ENCODE measurements at places on chromosomes 7 and 10. TPM values are rescaled to one million over a fixed set of nuclear protein-coding genes. Genes with fewer than 3 reads are reported as not detected.

Gene SUN3
- total RNA-seq: not detected

Gene MYPN
- total RNA-seq: not detected

Gene COBL
- total RNA-seq: not detected

Gene PDZD7
- 0.31 TPM for total RNA-seq

Gene HTR7
- not detected for total RNA-seq

Gene ENTPD1
- 7.1 TPM for total RNA-seq

Gene POU6F2
- total RNA-seq: not detected

Gene TEX47
- not detected for total RNA-seq

Gene IL2RA
- 1,224 TPM for total RNA-seq

Gene OR2A42
- total RNA-seq: not detected

Gene AGR3
- not detected for total RNA-seq

Gene LAMB1
- total RNA-seq: not detected

Gene DEPP1
- total RNA-seq: 0.11 TPM

Gene CTAGE4
- total RNA-seq: 1.4 TPM

Gene CALY
- 1.3 TPM for total RNA-seq

Gene FAM200A
- 8.4 TPM for total RNA-seq

Gene PHKG1
- total RNA-seq: 1.2 TPM

Gene SLIT1
- total RNA-seq: not detected

- H3K27ac ChIP-seq: no peak overlapping the region
- no peaks in the 10 kb centered on the region for H3K4me1 ChIP-seq
- no peak for DNase-seq
- H3K27me3 ChIP-seq: no peaks in the 10 kb centered on the region
Measured at GRCh38 chr7:18552943-18553604, 57.5 kb downstream of the HDAC9 start.

- H3K4me3 ChIP-seq: no peak overlapping the region
- no peaks in the 10 kb centered on the region for H3K27me3 ChIP-seq
- H3K4me1 ChIP-seq: peaks cover 14% of the 10 kb centered on the region
- no peak overlapping the region for H3K27ac ChIP-seq
Measured at GRCh38 chr10:104589871-104590270, 51.2 kb upstream of the SORCS3 start.

DNA sequence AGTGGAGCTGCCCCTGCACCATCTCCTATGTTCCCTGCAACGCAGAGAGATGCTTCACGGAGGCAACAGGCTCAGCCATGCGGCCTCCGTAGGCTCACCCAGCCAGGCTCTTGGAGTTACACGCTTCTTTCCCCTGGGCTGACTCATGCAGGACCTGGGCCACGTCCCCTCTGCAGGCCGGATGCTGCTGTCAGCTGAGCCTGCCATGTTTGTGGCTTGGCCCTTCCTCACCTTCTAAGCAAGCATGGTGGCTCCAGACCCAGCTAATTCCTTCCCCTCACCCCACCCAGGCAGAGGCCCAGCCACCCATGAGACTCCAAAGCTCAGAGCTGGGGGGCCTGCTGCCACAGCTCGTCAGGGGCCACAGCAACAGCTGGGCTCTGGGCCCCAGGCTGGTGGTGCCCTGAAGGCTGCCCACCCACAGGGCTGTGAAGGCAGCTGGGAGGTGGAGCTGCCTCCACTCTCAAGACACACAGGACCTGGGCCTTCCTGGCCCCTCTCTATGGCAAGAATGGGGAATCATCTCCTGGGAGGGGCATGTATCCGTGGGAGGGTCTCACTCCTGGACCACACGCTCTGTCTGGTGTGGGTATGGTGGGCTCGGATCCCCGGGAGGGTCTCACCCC lies 219.6 kb downstream of the ELFN1 start:
- H3K36me3 ChIP-seq: peaks cover 21% of the 10 kb centered on the region
- H3K4me1 ChIP-seq: peaks cover 5% of the 10 kb centered on the region

DNA sequence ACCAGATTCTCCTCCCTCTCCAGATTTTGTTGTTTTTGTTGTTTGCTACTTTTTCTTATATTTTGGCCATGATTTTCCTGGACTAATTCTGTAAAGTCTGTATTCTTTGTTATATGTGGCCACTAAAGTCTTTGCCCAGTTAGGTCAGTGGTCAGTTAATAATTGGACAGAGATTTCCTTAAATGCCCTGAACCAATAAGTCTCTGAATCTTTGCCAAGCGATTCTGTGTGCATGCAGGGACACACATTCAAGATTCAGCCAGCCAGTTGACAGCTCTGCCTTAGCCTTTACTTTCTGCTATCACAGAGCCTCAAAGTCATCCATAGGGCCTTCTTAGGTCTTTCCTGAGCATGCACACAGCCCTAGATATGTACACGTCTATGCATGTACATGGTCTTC lies 11.0 kb upstream of the COL17A1 start:
- H3K27ac ChIP-seq: no peak overlapping the region
- no peak for DNase-seq
- H3K27me3 ChIP-seq: no peaks in the 10 kb centered on the region
- H3K36me3 ChIP-seq: no peaks in the 10 kb centered on the region
- H3K4me3 ChIP-seq: no peak overlapping the region

DNA sequence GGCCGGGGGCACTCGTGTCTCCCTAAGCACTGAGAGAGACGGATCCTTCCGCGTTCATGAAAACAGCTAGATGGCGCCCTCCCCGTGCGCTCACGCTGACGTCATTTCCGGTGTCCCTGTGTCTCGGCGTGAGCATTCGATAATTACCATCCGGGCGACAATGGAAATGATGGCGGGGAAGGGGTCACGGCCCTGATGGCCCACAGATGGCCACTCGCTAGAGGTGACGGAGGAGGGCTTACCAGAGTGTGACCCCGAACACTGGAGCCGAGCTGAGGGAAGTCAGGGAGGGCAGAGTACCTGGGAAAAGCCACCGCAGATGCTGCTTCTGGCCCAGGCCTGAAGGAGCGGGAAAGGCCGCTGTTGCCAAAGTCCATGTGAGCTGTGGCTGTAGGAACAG lies 222.9 kb downstream of the TCERG1L start:
- H3K4me1 ChIP-seq: peaks cover 14% of the 10 kb centered on the region
- H3K4me3 ChIP-seq: no peak overlapping the region
- no peaks in the 10 kb centered on the region for H3K36me3 ChIP-seq

DNA sequence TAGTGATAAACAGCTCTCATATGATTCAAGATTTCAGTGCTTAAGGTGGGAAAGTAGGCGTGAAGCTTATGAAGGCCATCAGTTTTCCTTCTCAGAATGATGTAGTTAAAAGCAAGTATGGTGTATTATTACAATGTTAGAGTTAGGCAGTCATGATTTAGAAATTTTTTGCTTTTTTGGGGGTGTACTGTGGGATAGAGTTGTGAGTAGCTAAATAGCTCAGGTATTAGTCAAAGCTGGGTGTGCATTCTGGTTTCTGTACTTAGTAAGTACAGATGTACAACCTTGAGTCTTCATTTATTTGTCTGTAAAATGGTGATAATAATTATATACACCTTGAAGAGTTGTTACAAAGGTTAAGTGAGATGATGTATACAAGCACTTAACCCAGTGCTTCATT lies 52.2 kb downstream of the R3HCC1L start:
- no peaks in the 10 kb centered on the region for H3K36me3 ChIP-seq
- H3K27me3 ChIP-seq: no peaks in the 10 kb centered on the region
- H3K4me3 ChIP-seq: no peak overlapping the region
- peaks cover 8% of the 10 kb centered on the region for H3K4me1 ChIP-seq
- H3K27ac ChIP-seq: no peak overlapping the region

DNA sequence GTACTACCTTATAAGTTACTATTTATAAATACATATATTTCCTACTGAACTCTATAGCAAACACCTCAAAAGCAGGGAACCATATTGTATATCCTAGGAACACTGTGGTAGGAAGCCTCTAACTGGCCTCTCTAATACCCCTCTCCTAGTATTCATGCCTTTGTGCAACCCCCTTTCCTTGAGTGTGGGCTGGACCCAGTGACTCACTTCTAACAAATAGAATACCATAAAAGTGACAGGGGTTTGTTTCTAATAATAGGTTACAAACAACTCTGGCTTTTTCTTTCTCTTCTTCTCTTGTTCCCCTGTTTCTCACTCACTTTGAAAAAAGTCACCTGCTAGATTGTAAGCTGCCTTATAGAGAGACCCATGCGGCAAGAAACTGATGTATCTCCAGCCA lies 51.6 kb upstream of the MACC1 start:
- H3K36me3 ChIP-seq: no peaks in the 10 kb centered on the region
- H3K4me1 ChIP-seq: no peaks in the 10 kb centered on the region
- H3K27ac ChIP-seq: no peak overlapping the region

GRCh38 chr7:20232848-20233247 lies 15.7 kb upstream of the MACC1 start:
- H3K36me3 ChIP-seq: no peaks in the 10 kb centered on the region
- H3K27me3 ChIP-seq: no peaks in the 10 kb centered on the region
- DNase-seq: no peak
- H3K4me3 ChIP-seq: no peak overlapping the region

DNA sequence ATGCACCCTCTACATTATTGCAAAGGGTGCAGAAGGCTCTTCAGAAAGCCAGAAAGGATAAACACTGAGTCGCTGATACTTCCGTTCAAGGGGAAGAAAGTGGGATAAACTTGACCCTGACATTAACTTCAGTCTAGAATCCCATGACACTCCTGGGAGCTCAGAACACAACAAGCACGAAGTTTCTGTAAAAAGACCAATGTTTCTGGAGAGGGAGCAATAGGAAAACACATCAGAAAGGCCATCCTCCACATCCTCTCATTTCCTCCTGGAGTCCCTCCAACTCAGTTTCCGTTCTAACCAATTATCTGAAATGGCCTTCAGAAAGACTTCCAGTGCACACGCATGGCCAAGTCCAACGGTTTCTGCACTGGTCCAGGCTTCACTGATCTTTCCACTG lies 113.5 kb downstream of the SORBS1 start:
- no peak overlapping the region for H3K27ac ChIP-seq
- H3K27me3 ChIP-seq: no peaks in the 10 kb centered on the region
- no peak overlapping the region for H3K4me3 ChIP-seq
- no peak for DNase-seq

GRCh38 chr10:16649757-16650156 lies 128.1 kb upstream of the C1QL3 start:
- no peaks in the 10 kb centered on the region for H3K36me3 ChIP-seq
- no peak overlapping the region for H3K27ac ChIP-seq
- no peaks in the 10 kb centered on the region for H3K4me1 ChIP-seq
- no peaks in the 10 kb centered on the region for H3K27me3 ChIP-seq
- no peak for DNase-seq
- H3K4me3 ChIP-seq: no peak overlapping the region

GRCh38 chr7:65980478-65981250 lies 1.3 kb downstream of the GUSB start:
- H3K27ac ChIP-seq: peak overlapping the region; percentile 67
- peaks cover 18% of the 10 kb centered on the region for H3K4me1 ChIP-seq
- H3K4me3 ChIP-seq: peak overlapping the region; percentile 83
- DNase-seq: peak; percentile 34

- H3K4me1 ChIP-seq: no peaks in the 10 kb centered on the region
- no peaks in the 10 kb centered on the region for H3K36me3 ChIP-seq
- H3K27me3 ChIP-seq: no peaks in the 10 kb centered on the region
- no peak for DNase-seq
- H3K27ac ChIP-seq: no peak overlapping the region
- H3K4me3 ChIP-seq: no peak overlapping the region
Measured at GRCh38 chr10:12944931-12945330, 56.6 kb downstream of the CCDC3 start.

- no peaks in the 10 kb centered on the region for H3K27me3 ChIP-seq
- H3K4me1 ChIP-seq: no peaks in the 10 kb centered on the region
- DNase-seq: no peak
- H3K4me3 ChIP-seq: no peak overlapping the region
- H3K27ac ChIP-seq: no peak overlapping the region
Measured at GRCh38 chr10:129761981-129762956, 201.8 kb downstream of the EBF3 start.

GRCh38 chr10:88121361-88121760 lies 257.9 kb downstream of the PTEN start:
- DNase-seq: no peak
- no peaks in the 10 kb centered on the region for H3K36me3 ChIP-seq
- H3K27ac ChIP-seq: no peak overlapping the region
- H3K4me1 ChIP-seq: peaks cover 21% of the 10 kb centered on the region
- H3K4me3 ChIP-seq: no peak overlapping the region

DNA sequence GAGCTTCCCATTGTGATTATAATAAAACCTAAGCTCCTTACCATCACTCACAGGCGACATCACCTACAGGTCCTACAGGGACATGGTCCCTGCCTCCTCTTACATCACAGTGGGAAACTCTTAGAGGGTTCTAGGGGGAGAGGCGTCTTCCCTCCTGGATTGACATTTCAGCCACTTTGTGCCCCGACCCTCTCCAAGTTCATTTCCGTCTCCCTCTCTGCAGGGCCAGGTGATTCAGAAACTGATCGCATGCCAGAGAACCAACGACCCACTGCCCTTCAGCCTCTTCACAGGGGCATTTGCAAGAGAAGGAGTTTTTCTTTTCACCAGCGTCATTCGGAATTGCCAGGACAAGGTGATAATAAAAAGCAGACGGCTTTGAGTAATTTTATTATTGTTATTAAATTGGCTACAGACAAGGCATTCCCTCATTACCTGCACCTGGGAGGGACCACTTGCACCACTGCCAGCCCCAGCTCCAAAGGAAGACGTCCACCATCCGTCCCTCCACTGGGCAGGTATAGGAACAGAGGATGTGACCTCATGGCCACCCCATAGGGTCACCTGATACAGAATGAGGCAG lies 85.8 kb upstream of the CUX1 start:
- no peaks in the 10 kb centered on the region for H3K4me1 ChIP-seq
- H3K4me3 ChIP-seq: no peak overlapping the region
- no peaks in the 10 kb centered on the region for H3K36me3 ChIP-seq
- no peak overlapping the region for H3K27ac ChIP-seq
- DNase-seq: no peak

- no peaks in the 10 kb centered on the region for H3K27me3 ChIP-seq
- no peaks in the 10 kb centered on the region for H3K36me3 ChIP-seq
- no peak overlapping the region for H3K4me3 ChIP-seq
- no peak for DNase-seq
Measured at GRCh38 chr10:69051303-69051702, 36.6 kb upstream of the SRGN start.

DNA sequence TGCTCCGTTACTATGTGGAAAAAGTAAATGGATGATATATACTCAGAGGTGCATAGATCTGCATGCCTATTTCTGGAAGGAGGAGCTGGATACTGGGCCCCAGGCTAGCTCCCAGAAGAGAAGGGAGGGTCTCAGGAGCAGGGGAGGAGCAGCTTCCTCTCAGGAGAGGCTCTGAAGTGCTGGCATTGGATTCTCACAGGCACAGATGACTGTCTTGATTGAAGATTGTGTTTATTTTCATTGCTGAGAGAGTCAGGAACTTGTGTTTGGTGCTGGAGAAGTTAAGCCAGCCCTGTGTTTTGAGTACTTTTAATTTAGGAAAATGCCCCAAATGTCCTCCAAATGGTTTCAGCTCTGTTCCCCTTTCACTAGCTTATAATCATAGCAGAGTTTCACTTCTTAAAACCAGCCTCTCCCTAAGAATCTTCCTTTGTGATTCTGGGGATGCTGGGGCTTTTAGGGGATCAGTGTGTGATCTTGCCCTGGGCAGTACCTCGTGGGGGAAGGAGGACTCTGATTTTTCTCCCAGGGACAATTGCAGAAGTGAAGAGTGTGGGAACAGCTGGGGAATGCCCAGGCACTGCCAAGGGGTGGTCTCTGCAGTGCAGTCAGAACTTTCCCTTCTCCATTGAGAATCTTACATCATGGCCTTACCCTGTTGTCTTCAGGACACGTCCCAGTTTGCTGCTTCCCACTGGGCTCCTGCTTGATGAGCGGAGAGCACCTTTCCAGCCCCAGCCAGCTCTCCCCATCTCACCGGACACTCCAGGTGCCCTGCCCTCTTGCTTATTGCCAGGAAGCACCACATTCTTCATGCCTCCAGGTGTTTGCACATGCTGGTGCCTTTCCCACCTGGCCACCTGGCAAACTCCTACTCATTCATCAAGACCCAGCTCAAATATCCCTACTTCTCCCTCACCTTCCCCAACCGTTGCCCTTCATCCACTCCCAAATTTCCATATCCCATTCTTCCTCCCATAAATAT lies 102.8 kb downstream of the ARHGAP22 start:
- no peaks in the 10 kb centered on the region for H3K4me1 ChIP-seq
- no peak overlapping the region for H3K4me3 ChIP-seq
- no peaks in the 10 kb centered on the region for H3K27me3 ChIP-seq
- H3K27ac ChIP-seq: no peak overlapping the region
- no peak for DNase-seq
